ENCODE measurements at places on chromosomes 12 and 14. TPM values are rescaled to one million over a fixed set of nuclear protein-coding genes. Genes with fewer than 3 reads are reported as not detected.

PPP4R4 gene
- 17.4 TPM for total RNA-seq

SLC4A8 gene
- 0.14 TPM for total RNA-seq

POMT2 gene
- 20.7 TPM for total RNA-seq

HOXC4 gene
- not detected for total RNA-seq

NPAS3 gene
- not detected for total RNA-seq

DDX11 gene
- 14.2 TPM for total RNA-seq

PTPRB gene
- 0.34 TPM for total RNA-seq

CIDEB gene
- 2.8 TPM for total RNA-seq

DTX1 gene
- total RNA-seq = not detected

PTPRQ gene
- 0.14 TPM for total RNA-seq

HNRNPC gene
- total RNA-seq = 1,200 TPM

ZNF26 gene
- 24.6 TPM for total RNA-seq

KLRC4 gene
- total RNA-seq = not detected

GNPTAB gene
- 22.2 TPM for total RNA-seq

MFAP5 gene
- total RNA-seq = 19.5 TPM

SDSL gene
- total RNA-seq = 9.6 TPM

PLCZ1 gene
- not detected for total RNA-seq

PPP2R5C gene
- 84.8 TPM for total RNA-seq

SLC25A3 gene
- total RNA-seq = 548 TPM

BEST3 gene
- total RNA-seq = not detected

MORN3 gene
- 0.50 TPM for total RNA-seq

ARHGDIB gene
- total RNA-seq = 4.8 TPM

TSPAN19 gene
- not detected for total RNA-seq

TAS2R9 gene
- total RNA-seq = 0.14 TPM

EXOC3L4 gene
- not detected for total RNA-seq

NOP9 gene
- total RNA-seq = 36.0 TPM

SIX6 gene
- not detected for total RNA-seq

AKAP5 gene
- total RNA-seq = under 0.01 TPM

LRRC10 gene
- total RNA-seq = not detected

CACNA1C gene
- under 0.01 TPM for total RNA-seq

BAZ2A gene
- 17.1 TPM for total RNA-seq

SPPL3 gene
- 14.0 TPM for total RNA-seq

MOK gene
- total RNA-seq = 2.4 TPM
